ENCODE measurements at places on chromosomes 16 and 17.

DNA sequence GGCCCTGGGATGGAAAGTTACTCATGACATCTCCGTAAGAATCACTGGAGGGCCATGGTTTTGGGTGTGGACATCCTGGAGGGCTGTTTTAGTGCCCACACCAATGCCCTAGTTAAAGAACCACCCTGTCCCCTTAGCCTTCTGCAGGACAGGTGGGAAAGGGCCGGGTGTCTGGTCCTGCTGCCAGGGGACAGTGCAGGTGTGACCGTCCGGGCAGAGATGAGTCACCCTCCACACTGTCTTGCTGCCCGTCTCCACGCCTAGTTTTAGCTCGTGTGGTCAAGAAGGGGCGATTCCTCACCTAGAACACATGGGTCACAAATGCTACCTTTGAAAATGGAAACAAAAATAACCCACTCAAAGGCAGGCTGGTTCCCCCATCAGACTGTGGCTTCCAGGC, 17.0 kb downstream of the CEP295NL start:
- DNase-seq, result no peak

DNA sequence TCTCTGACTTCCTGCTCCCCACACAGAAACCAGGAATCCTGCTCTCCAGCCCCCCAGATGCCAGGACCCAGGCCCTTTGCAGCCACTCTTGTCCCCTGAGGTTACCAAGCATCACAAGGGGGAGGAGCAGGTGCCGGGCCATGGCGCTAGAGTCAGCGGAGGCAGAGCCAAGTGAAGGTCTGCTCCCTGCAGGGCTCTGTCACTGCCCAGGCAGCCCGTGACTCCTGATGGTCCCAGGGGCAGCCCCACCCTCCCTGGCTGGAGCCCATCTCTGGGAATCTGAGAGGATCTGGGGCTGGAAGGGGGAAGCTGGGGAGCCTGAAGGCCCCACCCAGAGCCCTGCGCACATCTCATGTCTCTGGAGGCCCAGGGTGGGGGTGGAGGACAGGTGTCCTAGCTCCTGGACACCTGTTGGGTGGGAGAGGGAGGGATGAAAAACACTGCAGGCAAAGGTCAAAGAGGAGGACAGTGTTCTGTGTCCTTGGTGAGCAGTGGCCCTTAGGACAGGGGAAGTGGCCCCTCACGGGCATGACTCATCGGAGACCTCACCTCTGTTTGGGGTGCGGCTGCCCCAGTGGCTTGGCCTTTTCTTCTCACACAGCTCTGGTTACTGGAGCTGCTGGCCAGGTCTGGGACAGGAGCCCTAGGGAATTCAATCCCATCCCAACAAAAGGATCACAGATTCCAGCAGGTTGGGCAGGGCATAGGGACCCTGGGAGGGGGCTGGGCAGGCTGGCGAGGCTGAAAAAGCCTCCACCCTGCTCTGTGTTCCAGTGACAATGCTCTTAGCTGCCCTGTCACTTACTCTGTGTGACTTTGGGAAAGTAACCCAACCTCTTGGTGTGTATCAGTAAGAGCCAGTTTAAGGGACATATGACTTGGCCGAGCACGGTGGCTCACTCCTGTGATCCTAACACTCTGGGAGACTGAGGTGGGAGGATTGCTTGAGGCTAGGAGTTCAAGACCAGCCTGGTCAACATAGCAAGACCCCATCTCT, at the start of gene PRSS36:
Gene PRSS36 (minus strand): TSS at position 173 of the 997 bp plus-strand sequence. CDS start 31 bp downstream, at position 142.
- no peak for DNase-seq

- DNase-seq, result no peak
Measured at GRCh38 chr16:87818533-87819161, 50.7 kb downstream of the SLC7A5 start.

DNA sequence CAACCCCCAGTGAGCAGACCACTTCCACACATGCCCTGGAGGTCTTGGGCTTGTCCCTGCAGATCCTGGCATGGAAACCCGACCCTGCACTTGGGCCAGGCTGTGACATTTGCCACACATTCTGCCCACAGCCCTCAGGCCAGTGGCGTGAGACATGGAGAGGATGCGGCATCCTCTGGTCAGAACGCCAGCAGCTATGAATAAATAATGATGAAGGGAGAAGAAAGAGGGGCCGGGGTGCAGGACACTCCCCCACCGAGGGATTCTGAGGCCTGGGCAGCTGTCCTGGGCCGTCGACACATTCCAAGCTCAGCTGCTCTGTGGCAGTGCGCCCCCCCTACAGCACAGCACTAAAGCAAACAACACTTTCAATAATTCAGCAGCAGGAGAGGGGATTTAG, 148.8 kb downstream of the ENGASE start:
- no peak for DNase-seq

DNA sequence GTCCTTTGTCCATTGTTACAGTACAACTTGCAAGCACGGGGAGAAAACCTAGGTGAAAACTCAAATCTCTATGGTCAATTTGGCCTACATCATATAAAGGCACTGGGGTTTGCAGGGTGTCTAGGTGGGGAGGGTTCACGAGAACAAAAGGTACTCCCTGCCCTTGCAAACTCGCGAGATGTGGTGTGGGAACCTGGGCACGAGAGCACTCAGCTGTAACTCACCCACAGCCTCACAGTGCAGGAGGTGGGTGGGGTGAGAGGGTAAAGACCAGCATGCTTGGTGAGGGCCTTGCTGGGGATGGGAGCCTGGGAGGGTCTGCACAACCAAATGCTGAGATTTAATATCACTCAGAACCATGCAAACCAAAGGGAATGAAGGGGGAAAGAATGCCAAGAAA, 18.4 kb upstream of the ZNF594 start:
- DNase-seq, result no peak

DNA sequence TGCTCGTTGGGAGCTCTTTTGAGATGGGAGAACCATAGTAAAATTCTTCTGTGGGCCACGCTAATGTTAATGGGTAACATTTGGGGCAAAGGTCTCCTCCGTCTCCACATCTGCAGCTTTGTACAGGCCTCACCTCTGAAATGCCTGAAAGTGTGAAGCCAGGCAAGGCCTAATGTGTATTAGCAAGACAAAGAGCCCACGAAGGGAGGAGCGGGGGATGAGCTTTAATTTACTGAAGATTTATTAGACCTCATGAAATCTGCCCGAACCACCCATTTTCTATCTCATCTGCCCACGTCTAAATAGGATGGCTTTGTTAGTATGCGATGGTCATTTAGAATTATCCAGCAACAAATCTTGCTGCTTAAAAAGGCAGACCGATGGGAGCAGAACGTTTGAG, 408.9 kb downstream of the PMP22 start:
- no peak for DNase-seq
